ENCODE measurements at places on chromosomes 2 and 18.

DNA sequence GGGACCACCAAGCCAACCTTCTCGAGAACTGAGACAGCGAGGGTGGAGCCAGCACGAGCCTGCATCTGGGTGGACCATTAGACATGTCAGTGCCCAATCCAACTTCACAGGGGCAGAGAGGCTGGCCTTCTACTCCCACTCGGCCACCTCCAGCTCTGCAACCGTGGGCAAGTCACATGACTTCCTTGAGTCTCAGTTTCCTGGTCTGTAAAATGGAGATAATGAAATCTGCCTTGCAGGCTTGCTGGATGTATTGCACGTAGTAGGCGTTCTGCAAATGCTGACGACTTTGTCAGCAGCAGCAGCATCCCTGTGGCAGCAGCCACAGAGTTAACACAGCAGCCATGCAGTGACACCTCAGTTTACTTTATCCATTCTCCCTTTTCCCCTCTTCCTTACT is 208.9 kb downstream of the GLI2 start:
- DNase-seq = no peak

- no peak for DNase-seq
Measured at GRCh38 chr2:3712424-3712823, 9.0 kb downstream of the DCDC2C start.

DNA sequence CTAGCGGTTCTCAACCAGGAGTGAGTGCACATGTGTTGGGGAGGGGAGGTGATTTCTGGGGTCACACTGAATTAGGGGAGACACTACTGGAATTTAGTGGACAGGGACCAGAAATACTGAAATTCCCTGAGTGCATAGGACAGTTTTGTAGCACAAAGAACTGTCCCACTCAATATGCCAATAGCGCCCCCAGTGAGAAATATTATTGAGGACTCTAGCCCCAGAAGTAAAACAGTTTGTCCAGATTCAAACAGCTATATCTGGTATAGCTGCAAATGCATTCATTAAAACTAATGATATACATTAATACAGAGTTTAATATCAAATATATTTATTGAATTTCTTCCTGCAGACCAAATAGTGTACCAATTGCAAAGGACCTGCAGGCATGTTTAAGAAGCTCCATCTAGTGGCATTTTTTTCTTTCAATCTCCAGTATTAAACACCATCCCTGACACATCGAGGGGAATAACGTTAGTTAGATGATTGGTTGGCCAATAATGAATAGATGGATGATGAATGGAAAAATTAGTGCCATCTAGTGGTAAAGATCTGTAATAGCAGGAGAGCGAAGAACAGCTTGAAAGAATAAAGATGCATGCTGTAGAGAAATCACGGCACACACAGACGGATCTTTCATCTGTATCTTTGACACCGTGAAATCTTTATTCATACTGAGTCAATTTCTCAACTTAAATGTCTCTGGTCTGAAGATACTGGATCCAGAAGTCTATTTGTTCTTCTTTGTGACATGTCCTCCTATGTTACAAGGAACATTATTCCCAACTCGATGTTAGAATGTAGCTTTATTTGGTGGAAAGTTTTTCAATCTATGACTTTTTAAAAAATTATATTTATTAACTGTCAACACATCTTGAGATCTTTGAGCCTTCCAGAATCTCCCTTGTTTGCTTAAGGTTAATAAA is 62.5 kb downstream of the DHRS9 start:
- DNase-seq = no peak

DNA sequence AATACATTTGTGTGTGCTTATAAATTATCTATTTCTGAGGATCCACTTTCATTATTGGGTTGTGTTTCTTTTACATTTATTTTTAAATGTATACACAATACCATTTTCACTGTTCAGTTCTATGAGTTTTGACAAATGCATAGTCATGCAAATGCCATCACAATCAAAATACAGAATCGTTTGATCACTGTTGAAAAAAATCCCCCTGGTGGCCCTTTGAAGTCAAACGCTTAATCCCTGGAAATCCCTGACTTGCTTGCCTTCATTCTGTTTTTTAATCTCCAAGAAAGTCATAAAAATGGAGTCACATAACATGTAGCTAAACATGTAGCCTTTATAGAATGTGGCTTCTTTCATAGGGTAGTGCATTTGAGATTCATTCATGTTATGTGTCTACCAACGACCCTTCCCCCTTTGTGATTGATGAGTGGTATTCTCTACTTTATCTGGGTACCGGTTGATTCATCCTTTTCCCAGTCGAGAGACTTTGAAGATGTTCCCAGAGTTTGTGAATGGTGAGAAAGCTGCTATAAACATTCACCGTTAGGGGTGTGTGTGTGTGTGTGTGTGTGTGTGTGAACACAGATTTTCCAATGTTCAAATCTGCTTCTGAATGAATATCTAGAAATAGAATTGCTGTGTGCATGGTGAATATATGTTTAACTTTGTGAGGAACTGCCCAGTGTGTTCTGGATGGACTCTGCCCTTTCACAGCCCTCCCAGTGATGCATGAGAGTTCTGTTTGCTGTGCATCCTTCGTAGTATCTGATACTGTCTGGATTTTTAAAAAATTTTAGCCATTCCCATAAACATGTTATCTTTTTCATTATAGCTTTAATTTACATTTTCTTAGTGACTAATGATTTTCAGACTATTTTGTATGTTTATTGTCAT is 173.6 kb downstream of the GALR1 start:
- DNase-seq = no peak

GRCh38 chr2:66439812-66440542 is 5.1 kb downstream of the MEIS1 start:
- DNase-seq = peak; percentile 66

- DNase-seq = peak; percentile 90
Measured at GRCh38 chr18:11808001-11808855, 43.0 kb upstream of the CHMP1B start.

DNA sequence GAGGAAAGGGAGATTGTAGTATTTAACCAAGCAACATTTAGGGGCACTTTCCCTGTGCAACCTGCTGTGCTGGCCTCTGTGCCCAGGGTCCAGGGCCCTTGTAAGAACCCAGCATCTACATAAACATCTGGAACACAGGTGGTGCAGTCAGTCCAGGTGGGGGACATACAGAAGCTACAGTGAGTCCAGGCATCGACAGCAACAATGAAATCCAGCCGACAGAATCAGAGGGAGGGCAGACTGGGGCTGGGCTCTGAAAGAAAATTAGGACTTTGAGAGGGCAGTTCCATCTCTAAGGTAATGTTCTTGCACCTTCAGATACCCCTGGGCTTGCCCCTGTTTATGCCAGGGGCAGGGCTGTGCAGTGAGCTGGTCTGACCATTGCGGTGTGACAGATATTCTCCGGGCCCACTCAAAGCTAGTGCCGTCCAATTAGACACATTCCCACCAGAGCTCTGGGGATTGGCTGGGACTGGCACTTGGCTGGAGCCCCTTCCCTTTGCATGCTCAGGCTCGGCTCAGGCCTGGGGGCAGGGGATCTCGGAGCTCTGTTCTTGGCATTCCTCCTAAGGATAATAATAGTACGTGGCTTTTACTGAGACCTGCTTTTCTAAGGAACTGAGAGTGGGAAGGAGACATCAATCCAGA is 5.4 kb downstream of the LBH start:
- DNase-seq = no peak

DNA sequence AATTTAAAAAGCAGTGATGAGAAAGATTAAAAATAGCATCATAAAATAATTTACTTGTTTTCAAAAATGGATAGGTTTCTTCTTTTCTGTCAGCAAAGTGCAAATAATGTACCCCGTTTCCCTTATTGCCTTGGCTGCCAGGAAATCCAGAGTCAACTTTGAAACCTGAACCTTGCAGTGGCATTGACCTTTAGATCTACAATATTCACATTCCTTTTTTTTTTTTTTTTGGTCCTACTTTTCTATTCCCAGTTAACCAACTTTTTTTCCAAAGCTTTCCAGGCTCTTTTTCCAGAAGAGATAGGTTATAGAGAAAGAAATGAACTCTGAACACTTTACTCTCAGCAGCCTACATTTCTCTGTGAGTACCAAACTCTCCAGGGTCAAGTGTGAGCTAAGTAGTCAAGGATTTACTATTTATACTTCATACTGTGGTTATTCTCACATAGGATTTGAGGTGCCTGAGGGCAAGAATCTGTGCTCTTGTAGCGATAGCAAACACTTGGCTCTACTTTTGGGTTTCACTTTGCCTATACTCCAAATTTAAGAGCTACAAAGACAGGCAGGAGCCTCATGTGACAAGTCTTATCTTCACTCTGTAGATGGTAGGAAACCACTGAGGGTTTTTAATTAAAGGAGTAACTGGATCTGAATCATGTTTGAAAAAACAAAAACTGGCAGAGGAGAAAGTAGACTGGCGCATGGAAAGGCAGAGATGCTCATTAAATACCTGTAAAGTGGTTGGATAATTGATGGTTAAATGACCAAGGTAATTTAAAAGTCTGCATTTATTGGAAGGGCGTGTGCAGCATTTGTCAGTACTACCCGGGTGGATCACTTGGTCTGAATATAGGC is 63.2 kb upstream of the TMEM17 start:
- no peak for DNase-seq

GRCh38 chr18:22169889-22170420 is 566 bp downstream of the GATA6 start:
- peak; percentile 74 for DNase-seq
